Parietal lobe (tissue), 2 donors: ENCODE measurements at places on chromosomes 5 and 9. TPM values are rescaled to one million over a fixed set of nuclear protein-coding genes. Genes with fewer than 3 reads are reported as not detected.

The PRLR gene
- total RNA-seq, result 3.8 TPM

The CYLC2 gene
- total RNA-seq, result not detected

The NRG2 gene
- total RNA-seq, result 8.1 TPM

The ANXA6 gene
- 85.4 TPM for total RNA-seq

The LRRC19 gene
- total RNA-seq, result under 0.01 TPM

The TUSC1 gene
- 10.0 TPM for total RNA-seq

The SPINK4 gene
- total RNA-seq, result not detected

The OBP2B gene
- total RNA-seq, result not detected

The COL27A1 gene
- 2.5 TPM for total RNA-seq

The TRAF1 gene
- 5.0 TPM for total RNA-seq

The ZNF454 gene
- total RNA-seq, result 25.4 TPM

The SPATA31D4 gene
- not detected for total RNA-seq
